NCI-H524 treated with DMSO at 0.1 percent for 48 hours (cell line): ENCODE measurements at places on chromosomes 12 and 14.
A peak's percentile ranks its signal among the peaks of the same experiment; 100 is the strongest.

- DNase-seq, result no peak
These were observed 162.7 kb downstream of the GRIP1 start for GRCh38 chr12:66516133-66516532.

- no peak for DNase-seq
These were observed 483 bp downstream of the POC1B start for GRCh38 chr12:89525305-89525823.

DNA sequence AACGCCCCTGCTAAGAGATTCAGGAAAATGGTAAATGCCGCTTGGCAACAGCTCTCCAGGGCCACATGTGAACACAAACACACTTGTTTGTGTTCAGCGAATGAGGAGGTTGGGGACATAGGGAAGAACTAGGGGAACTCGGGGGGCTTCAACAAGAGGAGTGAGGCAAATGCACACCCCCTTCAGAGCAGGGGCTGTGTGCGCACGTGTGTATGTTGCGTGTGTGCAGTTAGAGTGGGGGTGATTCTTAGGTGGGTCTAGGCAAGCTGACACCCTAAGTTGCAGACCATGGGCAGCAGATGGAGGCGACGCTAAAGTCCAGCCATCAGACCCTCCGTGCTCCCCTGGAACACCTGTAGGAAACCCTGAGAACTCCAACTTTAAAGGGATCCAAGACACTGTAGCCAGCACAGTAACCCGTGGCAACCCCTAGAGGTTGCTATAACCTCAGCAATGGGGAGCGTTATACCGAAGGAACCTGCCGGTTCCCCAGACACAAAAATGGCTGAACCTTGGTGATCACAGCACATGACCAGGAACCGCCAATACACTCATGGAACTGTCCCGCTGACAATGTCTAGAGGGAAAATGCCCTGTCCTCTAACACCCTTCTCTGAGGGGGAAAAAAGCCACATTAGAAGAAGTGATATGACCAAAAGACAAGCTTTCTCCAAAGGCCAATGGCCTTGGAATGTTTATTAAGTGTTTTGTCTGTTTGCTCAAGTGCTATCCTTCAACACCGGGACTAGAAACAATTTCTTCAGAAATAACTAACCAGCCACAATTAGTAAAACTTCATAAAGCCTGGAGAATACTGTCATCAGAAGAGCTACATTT lies 86.5 kb upstream of the CEP83 start:
- peak; percentile 3 for DNase-seq

GRCh38 chr12:4118017-4118510 lies 155.5 kb upstream of the CCND2 start:
- no peak for DNase-seq

GRCh38 chr12:115267891-115268290 lies 583.9 kb upstream of the TBX3 start:
- no peak for DNase-seq

GRCh38 chr12:94603434-94604365 lies 46.7 kb downstream of the TMCC3 start:
- no peak for DNase-seq

GRCh38 chr14:56333359-56334292 lies 215.4 kb downstream of the PELI2 start:
- peak; percentile 36 for DNase-seq

DNA sequence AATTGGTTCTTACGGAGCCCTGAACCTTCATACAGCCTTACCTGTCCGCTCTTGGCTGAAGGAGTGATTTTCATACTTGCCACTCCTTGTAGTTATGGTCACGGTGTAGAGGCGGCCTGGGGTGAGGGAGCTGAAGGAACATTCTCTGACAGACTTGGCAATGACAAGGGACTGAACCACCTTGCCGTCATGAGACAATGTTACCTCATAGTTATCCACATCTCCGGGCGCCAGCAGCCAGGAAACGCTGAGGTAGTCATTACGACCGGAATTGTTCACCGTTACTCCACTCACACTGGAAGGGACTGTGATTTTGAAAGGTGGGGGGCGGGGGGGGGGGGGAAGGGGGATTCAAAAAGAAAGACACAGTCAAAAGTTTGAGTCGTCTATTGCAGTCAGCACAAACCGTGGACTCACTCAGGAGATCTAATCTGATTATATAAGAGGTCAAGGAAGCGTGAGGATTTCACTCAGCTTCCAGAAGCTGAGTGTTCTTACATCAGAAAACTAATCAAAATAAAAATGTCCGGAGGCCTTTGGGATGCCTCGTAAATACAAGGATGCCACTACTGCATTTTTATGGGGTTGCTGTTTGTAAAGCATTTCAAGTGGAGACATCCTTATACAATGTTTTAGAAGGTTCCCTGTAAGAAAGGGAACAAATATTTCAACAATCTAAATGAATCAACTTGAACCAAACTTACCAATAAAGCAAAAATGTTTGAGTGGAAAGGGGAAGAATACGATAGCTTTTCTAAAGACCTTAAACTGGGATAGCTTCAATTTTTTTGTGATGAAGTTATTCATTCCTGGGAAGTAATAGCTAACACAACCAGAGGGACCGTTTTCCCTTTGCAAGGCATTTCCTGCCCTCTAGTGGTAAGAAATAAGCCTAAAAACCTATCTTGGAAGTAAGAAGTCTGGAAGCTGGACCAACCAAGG lies 60.6 kb downstream of the PTPRB start:
- DNase-seq, result no peak

GRCh38 chr12:78645956-78646355 lies 218.6 kb upstream of the SYT1 start:
- peak; percentile 11 for DNase-seq

- no peak for DNase-seq
These were observed 21.1 kb upstream of the KCNA5 start for GRCh38 chr12:5022465-5023061.

DNA sequence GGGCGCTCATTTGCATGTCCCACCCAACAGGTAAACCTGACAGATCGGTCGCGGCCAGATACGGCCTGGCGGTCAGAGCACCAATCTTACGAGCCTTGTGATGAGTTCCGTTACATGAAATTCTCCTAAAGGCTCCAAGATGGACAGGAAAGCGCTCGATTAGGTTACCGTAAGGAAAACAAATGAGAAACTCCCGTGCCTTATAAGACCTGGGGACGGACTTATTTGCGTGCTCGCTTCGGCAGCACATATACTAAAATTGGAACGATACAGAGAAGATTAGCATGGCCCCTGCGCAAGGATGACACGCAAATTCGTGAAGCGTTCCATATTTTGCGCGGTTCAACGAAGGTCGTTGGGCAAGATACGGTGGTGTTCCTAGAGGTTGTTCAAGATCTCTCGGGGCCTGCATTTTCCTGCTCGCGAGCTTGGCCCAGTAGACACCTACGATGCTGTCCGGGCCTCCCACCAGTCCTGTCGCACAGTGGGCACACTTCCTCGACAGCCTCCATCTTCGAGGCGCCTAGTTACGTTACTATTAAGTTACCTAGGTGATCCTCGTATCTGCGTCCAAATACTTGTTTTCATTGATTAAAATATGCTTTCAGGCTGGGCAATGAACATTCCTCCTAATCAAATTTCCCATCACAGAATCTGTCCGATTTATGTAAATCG lies at the start of gene RNU6-7:
RNU6-7 (plus strand) TSS at position 230 of the 675 bp plus-strand sequence.
- peak; percentile 80 for DNase-seq

GRCh38 chr14:87231336-87232026 lies 761.5 kb downstream of the GALC start:
- no peak for DNase-seq

GRCh38 chr12:29223426-29223825 lies 74.3 kb downstream of the FAR2 start:
- DNase-seq, result no peak

GRCh38 chr12:41653386-41654326 lies 465.5 kb downstream of the PDZRN4 start:
- DNase-seq, result no peak

- DNase-seq, result no peak
These were observed 128.6 kb upstream of the CRY1 start for GRCh38 chr12:107221913-107222312.

- DNase-seq, result no peak
These were observed 20.7 kb upstream of the TEX22 start for GRCh38 chr14:105377555-105378182.

DNA sequence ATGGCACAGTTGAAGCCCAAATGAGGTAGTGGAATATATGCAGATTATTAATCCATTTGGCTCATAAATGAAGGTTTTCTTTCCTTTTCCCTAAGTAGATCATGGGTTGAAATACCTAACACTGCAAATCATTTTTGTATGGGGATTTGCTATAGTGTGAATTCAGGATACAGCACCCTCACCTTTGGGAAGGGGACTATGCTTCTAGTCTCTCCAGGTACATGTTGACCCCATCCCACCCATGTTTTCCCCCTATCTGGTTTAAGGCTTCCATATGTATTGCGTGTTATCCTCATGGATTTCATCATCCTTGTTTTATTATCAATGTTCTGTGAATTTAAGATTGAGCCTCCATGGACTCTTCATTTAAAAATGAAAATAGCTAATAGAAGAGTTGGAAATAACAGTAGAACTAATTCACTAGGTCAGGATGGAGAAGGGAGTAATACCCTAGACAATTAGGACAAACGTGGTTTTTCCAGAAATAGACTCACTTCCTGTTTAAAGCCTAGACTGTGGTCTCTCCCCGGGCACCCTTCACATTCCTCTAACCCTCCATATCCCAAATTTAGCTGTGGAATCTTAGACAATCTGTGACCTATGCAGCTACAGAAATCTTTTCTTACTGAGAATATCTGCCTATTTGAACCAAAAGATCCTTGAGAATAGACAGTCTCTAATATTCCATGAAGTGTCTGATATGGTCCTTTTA lies 56.5 kb downstream of the DAD1 start:
- no peak for DNase-seq

DNA sequence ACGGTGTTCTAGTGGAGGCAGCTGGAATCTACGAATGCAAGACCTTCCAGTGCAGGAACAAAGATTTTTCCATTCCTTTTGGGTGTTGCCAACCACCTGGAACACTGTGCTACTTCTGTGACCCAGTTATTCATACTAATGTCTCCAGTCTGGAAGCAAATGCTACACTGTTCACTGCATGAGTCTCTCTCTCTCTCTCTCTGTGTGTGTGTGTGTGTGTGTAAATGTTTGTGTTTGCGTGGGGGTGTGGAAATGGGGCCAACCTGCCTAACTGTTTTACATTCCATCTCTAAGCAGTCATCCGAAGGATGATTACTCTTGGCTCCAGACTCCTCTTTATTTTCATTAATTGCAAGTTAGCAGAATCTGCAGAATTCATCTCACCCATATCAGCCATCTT lies 29.9 kb upstream of the YBX3 start:
- no peak for DNase-seq

- DNase-seq, result no peak
These were observed 67.8 kb upstream of the NAP1L1 start for GRCh38 chr12:76152181-76152807.

DNA sequence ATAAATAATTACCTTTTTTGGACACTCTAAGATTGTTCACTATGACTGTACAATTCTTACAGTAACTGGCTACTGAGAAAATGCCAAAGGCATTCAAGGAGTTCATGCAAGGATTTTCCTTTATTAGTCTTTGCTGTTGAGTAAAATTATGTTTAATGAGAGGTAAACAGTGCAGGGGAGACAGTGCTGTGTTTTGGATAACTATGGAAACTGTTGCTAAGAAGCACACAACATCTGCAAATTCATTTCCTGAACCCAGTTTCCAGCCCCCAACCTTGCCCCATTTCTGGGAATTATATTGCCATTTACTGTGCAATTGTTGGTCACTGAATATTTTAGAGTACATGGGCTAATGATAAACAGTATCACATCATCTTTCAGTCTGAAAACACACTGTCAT lies 1005.8 kb downstream of the TRHDE start:
- DNase-seq, result no peak

DNA sequence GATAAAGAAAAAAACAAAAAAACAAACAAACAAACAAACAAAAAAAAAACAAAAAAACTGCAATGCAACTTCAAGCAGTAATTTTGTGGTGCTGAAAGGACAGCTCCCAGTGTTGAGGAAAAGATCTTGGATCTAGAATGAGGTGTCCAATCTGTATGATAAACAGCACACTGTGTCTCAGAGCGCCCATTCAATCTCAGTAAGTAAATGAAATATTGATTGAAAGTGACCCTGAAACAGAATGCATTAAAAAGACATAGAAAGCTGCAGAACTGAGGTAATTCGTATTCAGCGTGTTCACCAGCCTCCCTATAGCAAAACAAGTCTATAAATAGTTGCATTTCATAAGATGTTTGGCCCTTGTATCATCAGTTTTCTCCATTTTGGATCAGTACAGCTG lies 153.0 kb downstream of the NOVA1 start:
- no peak for DNase-seq

- no peak for DNase-seq
These were observed 153.7 kb downstream of the AACS start for GRCh38 chr12:125218952-125219351.

GRCh38 chr12:100919116-100919515 lies 124.5 kb downstream of the ANO4 start:
- no peak for DNase-seq

- no peak for DNase-seq
These were observed 4.3 kb upstream of the ZFP36L1 start for GRCh38 chr14:68797121-68797670.

DNA sequence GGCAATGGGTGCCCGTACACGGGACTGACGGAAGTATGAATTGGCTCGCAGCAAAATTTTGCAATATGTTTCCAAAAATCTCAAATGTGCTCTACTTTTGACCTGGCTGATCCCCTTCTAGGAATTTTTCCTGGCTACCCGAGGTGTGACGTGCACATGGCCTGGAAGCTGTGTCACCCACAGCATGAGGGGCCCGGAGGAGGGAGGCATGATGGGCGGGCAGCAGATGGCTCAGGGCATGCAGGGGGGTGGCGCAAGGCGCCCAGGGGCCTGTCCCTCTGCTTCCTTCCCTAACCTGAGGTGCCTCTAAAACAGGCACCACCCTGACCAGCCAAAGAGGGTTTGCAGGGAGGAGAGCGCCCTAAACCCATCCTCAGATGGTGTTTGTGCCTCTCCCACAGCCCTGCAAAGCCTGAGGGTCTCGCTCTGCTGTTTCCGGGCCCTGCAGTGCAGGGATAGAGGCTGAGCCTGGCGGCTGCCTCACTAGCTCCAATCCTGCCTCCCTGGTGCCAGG lies 6.7 kb downstream of the GPR132 start:
- DNase-seq, result peak; percentile 28

GRCh38 chr12:116385486-116386217 lies 108.2 kb upstream of the MED13L start:
- no peak for DNase-seq

GRCh38 chr12:121535150-121536053 lies 45.4 kb downstream of the KDM2B start:
- no peak for DNase-seq

- DNase-seq, result no peak
These were observed 59.7 kb downstream of the APOBEC1 start for GRCh38 chr12:7605900-7606465.
